ENCODE measurements at places on chromosomes 12 and 14.

GRCh38 chr12:112862636-112863290 lies 44.0 kb upstream of the OAS1 start:
- no peak for DNase-seq

- DNase-seq: no peak
These were observed 76.9 kb downstream of the OTX2 start for GRCh38 chr14:56733396-56733795.

DNA sequence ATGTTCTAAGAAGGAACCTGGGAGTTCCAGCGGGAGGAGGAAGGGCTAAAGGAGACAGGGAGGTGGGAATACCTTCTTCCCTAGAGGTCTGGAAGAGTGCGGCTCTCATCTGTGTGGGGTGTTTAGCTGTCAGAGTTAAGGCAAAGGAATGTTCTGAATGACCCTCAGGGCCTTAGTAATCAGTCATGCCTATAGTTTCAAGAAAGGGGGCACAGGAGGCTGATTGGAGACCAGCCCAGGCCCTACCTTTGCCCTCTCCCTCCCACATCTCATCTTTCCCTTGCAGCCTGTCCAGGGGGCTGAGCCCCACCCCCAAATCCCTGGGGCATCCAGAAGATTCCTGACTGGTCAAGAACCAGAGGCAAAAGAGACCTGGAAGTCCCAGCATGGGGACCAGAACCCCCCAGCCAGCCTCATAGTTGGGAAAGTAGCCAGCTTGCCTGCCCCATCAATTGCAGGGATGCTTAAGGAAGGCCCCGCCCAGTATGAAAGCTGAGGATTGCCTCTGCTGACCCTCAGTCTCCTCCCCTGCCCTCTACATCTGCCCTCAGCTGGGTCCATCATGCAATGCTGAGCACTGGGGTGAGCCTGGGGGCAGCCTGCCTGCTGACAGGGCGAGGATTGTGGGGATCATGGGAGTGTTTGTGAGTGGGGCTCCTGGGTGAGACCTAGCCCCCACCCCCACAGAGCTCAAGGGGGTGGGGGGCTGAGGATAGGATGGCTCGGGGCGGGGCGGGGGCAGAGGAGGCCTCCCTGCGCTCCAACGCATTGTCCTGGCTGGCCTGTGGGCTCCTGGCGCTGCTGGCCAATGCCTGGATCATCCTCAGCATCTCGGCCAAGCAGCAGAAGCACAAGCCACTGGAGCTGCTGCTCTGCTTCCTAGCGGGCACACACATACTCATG lies 1.8 kb downstream of the GPR162 start:
- no peak for DNase-seq

GRCh38 chr12:106655577-106655976 lies 72.8 kb downstream of the RFX4 start:
- no peak for DNase-seq

GRCh38 chr14:104291123-104292000 lies 153.0 kb downstream of the KIF26A start:
- no peak for DNase-seq

- DNase-seq: peak; percentile 22
These were observed 69.4 kb downstream of the ACSM4 start for GRCh38 chr12:7373226-7373625.

DNA sequence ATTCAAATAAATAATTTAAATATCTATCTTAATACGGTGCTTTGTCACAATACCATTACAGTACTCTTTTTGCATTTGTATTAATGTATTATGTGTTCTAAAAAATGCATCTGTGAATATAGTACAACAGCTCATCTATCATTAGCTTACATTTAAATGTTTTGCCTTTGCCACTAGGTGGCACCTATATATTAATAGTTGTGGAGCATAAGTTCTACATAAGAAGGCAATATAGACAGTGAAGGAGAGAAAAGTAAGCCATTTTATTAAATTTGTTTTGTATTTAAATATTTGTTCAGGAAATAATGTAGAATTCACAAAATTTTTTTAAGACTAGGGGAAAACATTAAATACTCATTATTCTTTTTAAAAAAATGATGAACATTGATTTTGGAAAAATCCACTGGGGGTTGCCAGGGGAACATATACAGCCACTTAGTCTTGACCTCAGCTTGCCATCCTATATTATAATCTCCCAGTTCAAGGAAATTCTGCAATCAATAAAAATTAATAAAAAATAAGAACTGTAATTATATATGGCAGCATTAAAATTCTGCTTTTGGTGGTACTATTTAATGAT lies 9.8 kb downstream of the CCER1 start:
- DNase-seq: peak; percentile 75

DNA sequence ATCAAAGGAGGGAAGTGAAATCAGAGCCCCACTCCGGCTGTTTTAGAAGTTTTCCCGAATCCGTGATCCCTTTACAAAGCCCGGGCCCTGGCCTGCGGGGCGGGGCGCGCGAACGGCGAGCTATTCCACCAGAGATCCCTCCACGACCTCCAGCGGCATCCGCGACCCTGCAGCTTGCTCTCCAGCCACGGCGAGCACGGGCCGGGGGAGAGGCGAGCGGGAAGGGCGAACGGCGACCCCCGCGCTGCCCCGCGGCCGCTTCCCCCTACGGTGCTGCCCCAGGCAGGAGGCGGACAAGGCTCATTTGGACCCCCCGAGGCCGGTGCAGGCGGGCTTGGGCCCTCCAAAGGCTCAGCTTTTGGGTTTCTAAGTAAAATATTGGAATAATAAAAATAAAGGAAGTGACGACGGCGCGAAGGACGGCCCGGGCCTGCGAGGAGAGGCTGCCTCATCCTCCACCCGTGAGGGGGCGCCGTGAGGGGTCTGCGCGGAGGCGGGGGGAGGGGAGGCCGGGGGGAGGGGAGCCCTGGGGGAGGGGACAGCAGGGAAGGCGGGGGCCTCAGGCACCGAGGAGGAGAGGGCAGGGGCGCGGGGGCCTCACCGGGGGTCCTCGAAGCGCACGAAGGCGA lies 613 bp downstream of the SRSF9 start:
- DNase-seq: peak; percentile 71

All from hematopoietic multipotent progenitor cell treated with erythropoietin and hydrocortisone succinate and interleukin-3 and kit ligand, for 4 days (in vitro differentiated cells).